ENCODE measurements at places on chromosomes 1 and 21.

DNA sequence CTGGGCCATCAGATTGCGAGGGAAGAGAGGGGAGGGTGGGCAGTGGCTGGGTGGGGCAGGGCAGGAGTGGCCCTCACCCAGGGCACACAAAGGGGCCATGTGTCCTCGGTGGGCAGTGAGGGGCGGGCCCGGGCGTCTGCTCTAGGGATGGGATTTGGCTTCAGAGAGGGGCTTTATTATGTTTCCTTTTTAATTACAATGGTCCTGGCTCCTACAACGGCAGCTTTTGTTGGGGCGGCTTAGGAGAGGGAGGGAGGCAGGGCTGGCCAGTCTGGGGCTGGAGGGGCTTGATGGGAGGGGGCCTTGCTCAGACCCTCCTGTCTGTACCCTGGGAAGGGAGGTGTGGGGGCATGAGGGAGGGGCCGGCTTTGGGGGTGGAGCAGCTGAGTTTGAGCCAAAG, 102.8 kb upstream of the WNT4 start:
- H3K27me3 ChIP-seq: no peaks in the 10 kb centered on the region
- H3K27ac ChIP-seq: no peak overlapping the region
- no peaks in the 10 kb centered on the region for H3K4me1 ChIP-seq
- no peak overlapping the region for H3K4me3 ChIP-seq
- no peak for DNase-seq

GRCh38 chr1:226717256-226717909, 21.7 kb downstream of the ITPKB start:
- H3K27me3 ChIP-seq: no peaks in the 10 kb centered on the region
- peak overlapping the region; percentile 58 for H3K27ac ChIP-seq
- DNase-seq: no peak
- H3K4me3 ChIP-seq: peak overlapping the region; percentile 5
- H3K36me3 ChIP-seq: peaks cover 68% of the 10 kb centered on the region

- no peak overlapping the region for H3K4me3 ChIP-seq
- H3K4me1 ChIP-seq: peaks cover 15% of the 10 kb centered on the region
- DNase-seq: no peak
- no peak overlapping the region for H3K27ac ChIP-seq
Observed at GRCh38 chr1:84947536-84948410, 49.1 kb downstream of the MCOLN2 start.

DNA sequence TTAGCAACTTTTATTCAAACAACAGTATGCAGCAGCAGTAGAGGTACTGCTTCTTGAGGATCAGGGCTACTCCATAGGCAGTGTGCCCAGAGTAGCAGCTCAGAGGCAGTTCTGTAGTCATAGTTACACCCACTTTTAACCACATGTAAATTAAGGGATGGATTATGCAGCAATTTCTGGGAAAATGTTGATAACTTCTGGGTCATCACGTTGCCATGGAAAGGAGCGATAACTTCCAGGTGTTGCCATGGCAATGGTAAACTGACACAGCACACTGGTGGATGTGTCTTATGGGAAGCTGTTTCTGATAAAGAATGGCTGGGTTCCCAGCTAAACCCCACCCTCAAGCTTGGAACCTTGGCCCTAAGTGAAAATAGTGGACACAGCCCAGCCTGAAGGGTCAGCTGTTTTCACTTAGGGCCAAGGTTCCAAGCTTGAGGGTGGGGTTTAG, 29.0 kb upstream of the PLA2G2A start:
- DNase-seq: no peak
- H3K4me1 ChIP-seq: no peaks in the 10 kb centered on the region
- no peaks in the 10 kb centered on the region for H3K36me3 ChIP-seq
- no peak overlapping the region for H3K27ac ChIP-seq

DNA sequence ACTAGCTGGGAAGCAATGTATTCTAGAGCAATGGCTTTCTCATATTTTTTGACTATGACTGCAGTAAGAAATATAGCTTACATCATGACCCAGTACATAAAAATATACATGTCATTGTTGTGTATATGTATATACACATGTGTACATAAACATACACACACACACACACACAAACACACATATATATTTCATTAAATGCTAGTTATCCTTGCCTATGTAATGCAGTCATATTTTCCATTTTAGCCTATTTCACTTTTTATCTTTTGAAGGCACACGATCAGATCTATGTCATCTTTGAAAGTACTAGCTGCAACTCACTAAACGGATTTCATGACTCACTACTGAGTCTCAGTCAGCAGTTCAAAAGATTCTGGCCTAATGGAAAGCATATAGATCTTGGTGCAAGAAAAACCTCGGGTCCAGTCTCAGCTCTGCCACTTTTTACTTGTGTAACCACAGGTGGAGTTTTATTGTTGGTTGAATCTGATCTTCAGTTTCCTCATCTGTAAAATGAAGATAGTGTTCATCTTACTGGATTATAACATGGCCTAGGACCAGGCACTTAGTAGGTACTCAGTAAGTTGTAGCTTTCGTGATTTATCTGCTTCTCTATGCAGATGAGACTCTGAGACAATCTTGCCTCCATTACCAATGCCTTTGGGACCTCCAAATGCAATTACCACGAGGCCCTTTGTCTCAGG, 325.6 kb downstream of the RRAGC start:
- no peak overlapping the region for H3K27ac ChIP-seq
- no peaks in the 10 kb centered on the region for H3K36me3 ChIP-seq
- H3K4me1 ChIP-seq: peaks cover 4% of the 10 kb centered on the region
- DNase-seq: no peak
- no peak overlapping the region for H3K4me3 ChIP-seq
- H3K27me3 ChIP-seq: peaks cover 13% of the 10 kb centered on the region

DNA sequence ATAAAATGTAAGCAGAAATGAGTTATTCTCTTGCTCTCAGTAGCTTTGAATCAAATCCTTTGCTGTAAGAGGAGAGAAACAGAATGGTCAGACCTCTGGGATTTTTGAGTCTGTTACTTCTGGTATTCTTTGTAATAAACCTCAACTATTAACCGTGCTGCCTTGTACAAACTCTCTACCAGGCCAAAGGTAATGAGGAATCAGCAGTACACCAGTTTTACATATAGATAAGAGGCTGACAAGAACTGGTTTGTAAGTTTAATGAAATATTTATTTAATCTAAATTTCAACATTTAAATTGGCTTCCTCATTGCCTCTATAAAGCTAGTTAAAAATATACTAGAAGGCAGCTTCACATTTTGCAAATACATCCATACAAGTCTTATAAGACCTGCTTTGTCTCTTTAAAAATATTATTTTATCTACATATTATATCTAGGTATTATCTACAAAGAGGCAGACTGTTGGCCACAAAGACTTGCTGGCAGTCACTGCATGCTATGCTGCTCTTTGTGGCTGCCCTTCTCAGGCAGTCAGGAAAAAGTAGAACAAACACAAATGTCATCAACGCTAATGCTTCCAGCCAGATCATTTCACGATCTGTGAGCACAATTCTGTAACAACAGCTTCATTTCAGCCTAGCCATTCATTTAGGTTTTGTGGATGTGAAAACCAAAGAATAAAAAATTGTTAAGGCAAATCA, 173.0 kb downstream of the GABPA start:
- no peaks in the 10 kb centered on the region for H3K36me3 ChIP-seq
- H3K4me1 ChIP-seq: no peaks in the 10 kb centered on the region
- no peak for DNase-seq
- H3K27ac ChIP-seq: no peak overlapping the region

DNA sequence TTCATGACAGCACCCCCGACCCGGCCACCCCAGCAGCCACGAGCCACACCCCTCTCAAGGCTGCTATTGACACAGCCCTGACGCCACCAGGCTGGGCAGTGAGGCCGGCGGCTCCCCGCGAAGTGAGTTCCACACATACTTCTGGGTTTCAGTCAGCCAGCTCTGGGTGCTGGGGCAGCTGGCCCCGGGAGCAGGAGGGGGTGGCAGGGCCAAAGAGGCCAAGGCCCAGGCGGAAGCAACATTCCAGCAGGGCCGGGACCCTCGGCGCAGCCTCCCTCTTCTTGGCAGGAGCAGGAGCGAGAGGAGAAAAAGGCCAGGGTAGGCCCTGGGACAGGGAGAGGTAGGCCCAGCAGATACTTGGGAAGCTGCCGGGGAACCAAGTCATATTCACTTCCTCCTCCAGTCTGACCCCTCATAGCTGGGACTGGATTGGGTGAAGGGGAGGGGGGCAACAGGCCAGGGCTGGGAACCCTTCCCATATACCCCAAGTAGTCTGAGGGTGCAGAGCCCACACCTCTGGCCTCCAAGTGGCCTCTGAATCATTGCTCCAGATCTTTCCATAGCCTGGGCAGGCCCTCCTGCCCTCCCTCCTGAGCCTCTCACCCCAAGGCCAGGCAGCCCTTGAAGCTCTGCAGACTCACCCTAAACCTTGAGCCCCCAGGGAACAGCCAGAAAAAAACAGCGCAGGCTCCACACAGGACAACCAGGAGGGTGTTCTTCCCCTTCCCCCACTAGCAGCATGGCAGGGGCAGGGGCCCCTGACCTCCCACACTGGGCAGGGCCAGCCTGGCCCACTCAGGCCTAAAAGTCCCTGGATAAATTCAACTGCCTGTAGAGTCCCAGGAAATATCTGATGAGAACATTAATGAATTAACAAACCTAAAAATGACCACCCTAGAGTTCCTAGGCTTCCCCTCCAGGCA, 5.7 kb downstream of the HSPG2 start:
- H3K36me3 ChIP-seq: no peaks in the 10 kb centered on the region
- H3K4me1 ChIP-seq: no peaks in the 10 kb centered on the region
- H3K4me3 ChIP-seq: no peak overlapping the region
- H3K27ac ChIP-seq: no peak overlapping the region
- H3K27me3 ChIP-seq: peaks cover 9% of the 10 kb centered on the region

DNA sequence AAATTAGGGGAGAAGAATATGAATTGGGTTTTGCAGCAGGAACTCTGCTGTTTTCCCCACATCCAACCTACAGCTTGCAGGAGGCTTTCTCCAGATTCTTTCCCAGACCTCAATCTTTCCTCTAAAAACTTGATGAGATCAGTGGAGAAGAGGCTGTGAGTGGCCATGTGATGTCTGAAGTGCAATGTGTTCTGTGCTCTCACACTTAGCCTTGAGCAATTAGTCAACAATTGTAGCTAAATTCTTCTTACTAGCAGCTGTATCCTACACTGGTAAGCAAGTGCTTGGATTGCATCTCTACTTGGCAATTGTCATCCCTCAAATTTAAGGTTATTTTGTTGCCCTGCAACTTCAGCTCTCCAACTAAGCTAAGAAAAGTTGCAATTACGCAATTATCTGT, 807.3 kb upstream of the RGS18 start:
- no peak overlapping the region for H3K4me3 ChIP-seq
- H3K36me3 ChIP-seq: no peaks in the 10 kb centered on the region
- DNase-seq: no peak
- H3K27ac ChIP-seq: no peak overlapping the region

GRCh38 chr21:16305686-16306085, 575.9 kb downstream of the USP25 start:
- no peaks in the 10 kb centered on the region for H3K4me1 ChIP-seq
- H3K27me3 ChIP-seq: peaks cover 2% of the 10 kb centered on the region
- no peak overlapping the region for H3K27ac ChIP-seq
- H3K4me3 ChIP-seq: no peak overlapping the region

DNA sequence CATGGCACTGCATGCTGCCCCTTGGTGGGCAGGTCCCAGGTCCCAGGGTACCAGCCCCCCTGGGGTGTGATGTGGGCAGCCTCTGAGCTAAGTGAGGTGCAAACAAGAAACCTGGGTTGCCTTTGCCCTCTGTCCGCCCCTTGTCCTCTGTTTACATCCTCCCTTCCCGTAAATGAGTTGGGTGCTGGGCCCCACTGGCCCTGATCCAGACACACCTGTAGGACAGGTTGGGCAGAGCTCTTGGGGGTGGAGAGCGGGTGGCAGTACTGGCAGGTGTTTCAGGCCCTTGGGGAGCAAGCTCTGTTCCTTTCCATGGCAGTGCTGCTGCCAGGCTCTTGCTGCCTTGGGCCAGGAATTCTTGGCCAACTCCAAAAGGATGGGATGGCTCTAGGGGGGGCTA, 35.8 kb downstream of the ELF3 start:
- DNase-seq: no peak
- peaks cover 7% of the 10 kb centered on the region for H3K27me3 ChIP-seq
- peaks cover 9% of the 10 kb centered on the region for H3K4me1 ChIP-seq
- H3K27ac ChIP-seq: no peak overlapping the region
- H3K4me3 ChIP-seq: no peak overlapping the region

- DNase-seq: no peak
- H3K27me3 ChIP-seq: peaks cover 5% of the 10 kb centered on the region
- peak overlapping the region; percentile 22 for H3K4me3 ChIP-seq
- H3K4me1 ChIP-seq: peaks cover 12% of the 10 kb centered on the region
- H3K27ac ChIP-seq: peak overlapping the region; percentile 59
Observed at GRCh38 chr1:31487143-31487542, 74.1 kb downstream of the SERINC2 start.

DNA sequence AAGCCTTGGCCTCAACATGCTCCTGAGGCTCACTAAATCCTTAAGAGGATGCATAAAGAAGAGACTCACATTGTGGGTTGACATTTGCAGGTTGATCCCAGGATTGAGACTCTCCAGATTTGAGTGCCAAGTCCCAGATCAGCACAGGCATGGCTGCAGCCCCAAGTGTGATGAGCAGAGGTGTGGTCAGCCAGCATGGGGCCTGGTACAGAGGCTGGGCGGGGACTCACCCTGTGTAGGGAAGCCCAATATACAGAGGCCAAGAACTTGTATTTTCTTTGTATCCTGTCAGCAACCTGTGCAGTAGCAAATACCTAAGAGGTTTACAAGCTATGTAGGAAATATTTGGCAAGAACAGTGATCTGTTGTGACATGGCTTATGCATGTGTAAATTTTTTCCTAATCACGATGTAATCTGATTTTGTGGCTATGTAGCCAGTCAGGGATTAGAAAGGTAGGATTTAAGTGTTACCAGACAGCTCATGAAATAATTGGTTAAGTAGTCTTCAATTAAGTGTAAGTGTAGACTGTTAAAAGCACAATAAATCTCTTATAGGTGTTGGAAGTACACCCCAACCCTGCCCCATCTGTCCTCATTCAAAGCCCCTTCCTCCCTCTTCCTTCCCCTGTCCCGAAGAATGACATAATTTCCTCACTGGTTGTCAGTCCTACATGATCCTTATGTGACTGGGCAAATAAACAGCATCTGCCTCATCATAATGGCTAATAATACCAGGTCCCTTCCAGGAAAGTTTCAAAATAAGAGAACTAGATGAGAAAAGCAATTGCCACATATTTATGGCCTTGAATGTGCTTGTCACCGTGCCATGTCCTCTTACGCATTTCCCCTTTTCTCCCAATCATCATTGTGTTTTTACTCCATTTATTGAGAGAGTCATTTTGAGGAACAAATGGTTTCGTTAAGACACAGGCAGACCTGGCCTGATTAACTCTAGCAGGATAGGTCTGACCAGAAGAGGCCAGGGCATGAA, 120.9 kb downstream of the HLX start:
- H3K36me3 ChIP-seq: no peaks in the 10 kb centered on the region
- DNase-seq: no peak
- no peaks in the 10 kb centered on the region for H3K27me3 ChIP-seq
- H3K4me1 ChIP-seq: no peaks in the 10 kb centered on the region
- H3K4me3 ChIP-seq: no peak overlapping the region
- H3K27ac ChIP-seq: no peak overlapping the region

DNA sequence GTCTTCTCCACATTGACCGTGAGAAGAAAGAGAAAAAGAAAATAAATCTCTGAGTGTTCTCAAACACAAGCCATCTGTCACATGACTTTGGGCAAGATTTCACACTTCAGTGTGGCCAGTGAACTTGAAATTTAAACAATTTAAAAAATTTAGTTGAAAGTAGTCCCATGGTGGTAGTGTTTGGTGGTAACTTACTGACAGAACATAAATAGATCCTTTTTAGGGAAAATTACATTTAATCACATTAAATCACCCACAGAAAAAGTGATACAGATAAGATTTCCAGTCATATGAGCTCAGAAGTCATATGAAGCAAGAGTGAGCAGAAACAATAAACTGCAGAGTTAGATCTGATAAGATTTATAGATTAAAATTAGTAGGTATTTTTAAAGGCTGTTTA, 31.9 kb upstream of the SGIP1 start:
- H3K4me3 ChIP-seq: no peak overlapping the region
- no peaks in the 10 kb centered on the region for H3K4me1 ChIP-seq
- no peaks in the 10 kb centered on the region for H3K36me3 ChIP-seq
- DNase-seq: no peak
- H3K27me3 ChIP-seq: peaks cover 44% of the 10 kb centered on the region
